ENCODE measurements at places on chromosomes 6 and 20.

DNA sequence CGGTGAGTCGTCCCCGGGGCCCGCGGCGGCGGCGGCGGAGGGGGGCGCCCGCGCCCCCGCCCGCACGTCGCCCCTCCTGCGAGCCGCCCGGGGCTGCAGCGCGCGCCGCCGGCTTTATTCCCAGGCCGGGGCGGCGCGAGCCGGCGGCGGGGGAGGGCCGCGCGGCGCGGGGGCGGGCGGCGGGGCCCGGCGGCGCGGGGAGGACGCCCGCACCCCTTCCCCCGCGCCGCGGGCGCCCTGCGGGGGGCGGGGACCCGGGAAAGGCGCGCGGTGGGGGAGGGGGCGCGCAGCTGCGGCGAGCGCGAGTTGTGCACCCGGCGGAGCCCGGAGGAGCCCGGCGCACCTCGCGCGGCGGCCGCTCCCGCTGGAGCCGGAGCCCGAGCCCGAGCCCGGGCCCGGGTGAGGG, 646 bp downstream of the HMGA1 start:
- no peak for DNase-seq

- peak; percentile 34 for DNase-seq
These were observed 42.9 kb downstream of the C6orf132 start for GRCh38 chr6:42099340-42100028.

DNA sequence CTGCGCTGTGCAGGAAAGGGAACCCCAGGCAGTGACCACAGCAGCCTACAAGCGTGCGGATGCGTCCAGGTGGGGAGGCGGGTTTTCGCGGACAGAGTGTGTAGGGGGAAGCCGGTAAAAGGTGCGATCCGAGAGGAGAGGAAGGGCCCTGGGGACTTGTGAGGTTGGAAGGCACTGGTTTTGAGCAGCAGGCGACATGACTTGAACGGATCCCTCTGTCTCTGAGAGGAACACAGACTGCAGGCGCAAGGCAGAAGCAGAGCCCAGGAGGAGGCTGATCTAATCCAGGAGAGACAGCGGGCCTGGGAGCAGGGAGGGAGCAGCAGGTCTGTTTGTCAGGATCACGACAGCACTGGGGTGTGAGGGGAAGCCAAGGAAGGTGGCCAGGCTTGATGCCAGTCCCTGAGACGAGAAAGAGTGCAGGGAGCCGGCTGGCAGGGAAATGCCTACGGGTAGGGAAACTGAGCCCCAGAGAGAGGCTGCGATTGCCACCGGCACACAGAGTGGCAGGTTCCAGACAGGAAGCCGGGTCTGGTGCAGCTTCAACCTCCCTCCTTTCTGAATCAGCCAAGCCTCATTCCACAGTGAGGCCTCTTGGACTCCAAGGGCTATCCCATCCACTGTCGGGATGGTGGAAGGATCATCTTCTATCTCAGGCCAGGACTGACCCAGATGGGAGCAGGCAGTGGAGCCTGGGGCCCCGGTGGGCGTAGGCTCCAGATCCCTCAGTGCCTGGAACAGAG, 57.1 kb downstream of the HNF4A start:
- DNase-seq: no peak

- no peak for DNase-seq
These were observed 9.2 kb downstream of the FOXA2 start for GRCh38 chr20:22575087-22575721.

- no peak for DNase-seq
These were observed 140.8 kb downstream of the ZFAND3 start for GRCh38 chr6:37960139-37960935.

- DNase-seq: no peak
These were observed 10.2 kb upstream of the TMEM200A start for GRCh38 chr6:130355572-130355971.

DNA sequence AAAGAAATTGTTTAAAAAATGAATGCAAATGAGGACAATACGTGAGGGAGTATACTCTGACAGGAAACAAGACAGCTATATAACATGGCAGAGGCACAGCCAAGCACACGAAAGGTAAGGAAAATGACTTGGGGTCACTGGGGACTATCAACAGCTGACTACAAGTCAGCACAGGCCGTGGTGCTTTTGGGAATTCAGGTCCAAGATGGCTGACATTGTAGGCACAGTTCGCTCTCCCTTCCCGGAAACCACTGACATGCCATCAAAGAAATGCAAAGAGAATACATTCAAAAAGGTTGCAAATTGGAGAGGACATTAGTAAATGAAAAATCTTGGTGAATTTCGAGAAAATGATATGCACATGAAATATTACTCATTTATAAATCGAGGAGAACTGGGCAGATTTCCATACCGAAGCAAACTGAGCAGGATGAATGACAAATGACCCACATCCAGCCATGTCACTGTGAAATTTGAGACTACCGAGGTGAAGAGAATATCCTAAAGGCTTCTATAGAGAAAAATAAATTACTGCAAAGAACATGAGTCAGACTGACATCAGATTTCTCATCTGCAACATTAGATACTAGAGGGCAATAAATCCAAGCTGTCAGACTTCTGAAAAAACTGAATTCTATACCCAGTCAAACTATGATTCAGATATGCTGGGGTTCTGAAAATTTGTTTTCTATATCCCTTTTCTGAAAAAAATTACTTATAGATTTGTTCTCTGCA, 391.1 kb downstream of the BTBD9 start:
- no peak for DNase-seq

DNA sequence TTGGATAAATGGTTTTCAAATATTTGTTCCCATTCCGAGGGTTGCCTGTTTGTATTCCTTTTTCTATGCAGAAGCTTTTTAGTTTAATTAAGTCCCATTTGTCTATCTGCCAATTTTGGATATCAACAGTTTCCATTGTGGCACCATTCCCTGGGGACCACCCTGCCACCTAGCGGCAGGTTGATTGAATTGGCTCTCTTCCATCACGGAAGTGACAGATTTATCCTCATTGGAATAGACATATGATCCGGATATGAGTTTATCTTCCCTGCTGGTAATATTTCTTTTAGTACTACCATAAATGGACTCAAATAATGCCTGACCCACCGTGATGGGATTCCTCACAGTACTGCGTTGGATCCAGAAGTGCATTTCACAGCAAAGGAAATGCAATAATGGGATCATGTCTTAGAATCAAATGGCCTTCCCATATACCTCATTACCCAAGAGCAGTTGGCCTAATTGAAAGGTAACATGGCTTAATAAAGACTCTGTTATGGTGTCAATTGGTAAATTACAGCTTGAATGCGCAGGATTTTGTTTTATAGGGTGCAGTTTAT, 327.0 kb downstream of the BMP2 start:
- peak; percentile 8 for DNase-seq

- no peak for DNase-seq
These were observed 70.8 kb downstream of the EYA4 start for GRCh38 chr6:133312006-133312405.

DNA sequence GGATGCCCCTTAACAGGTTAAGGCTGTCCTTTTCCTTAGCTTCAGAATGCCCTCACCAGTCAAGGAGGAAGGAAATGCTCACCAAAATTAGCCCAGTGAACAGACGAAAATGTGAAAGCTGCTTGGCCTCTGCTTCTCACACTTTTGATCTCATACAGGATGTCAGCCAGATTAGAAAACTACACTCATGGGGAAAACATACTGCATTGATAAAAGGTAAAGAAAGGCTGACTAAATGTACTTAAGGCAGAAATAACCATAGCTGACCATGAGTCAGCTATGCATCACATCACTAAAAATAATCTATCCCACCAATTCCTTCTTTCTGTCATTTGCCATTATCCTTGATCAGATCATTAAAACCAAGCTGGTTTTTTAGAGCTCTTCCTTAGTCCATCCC, 198.4 kb upstream of the TENT5A start:
- DNase-seq: no peak

DNA sequence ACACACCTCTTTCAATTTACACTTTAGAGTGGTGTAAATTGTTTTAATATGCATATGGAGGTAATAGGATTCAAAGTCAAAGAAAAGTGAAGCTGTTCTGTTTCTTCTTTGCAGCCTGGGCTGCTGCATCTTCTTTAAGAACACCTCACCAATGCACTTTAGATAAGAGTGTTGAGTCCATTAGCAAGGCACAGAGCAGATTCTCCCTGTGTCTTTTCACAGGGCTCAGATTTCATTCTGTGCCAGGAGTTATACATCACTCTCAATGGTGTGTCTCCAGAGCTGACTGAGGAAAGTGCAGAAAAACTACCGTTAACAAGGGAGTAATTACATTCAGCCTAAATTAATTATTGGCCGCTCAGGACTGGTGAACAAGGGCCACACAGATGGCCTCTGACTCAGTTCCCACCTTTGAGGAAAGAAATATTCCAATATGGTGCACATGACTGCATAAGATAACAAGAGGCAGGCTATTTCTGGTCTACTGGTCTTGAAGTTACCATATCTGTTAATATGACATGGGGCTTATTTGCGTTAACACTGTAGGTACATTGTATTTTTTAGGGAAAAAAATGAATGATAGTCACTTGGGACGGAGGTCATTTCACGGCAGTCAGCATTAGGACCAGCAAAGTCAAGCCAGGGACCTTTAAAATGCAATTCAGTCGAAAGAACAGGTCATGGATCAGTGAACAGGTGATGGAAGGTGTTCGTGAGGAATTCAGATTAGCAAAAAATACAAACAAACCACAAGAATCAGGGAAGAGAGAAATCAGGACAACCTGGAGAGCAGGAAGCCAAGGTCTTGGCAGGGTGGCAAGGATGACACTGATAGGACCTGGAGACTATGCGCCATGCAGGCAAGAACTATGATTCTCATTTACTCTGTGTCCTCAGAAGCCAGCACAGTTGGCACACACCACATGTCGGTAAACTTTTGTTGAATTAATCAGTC, 203.7 kb downstream of the TBX18 start:
- no peak for DNase-seq
